ENCODE measurements at places on chromosomes 3 and 15.

DNA sequence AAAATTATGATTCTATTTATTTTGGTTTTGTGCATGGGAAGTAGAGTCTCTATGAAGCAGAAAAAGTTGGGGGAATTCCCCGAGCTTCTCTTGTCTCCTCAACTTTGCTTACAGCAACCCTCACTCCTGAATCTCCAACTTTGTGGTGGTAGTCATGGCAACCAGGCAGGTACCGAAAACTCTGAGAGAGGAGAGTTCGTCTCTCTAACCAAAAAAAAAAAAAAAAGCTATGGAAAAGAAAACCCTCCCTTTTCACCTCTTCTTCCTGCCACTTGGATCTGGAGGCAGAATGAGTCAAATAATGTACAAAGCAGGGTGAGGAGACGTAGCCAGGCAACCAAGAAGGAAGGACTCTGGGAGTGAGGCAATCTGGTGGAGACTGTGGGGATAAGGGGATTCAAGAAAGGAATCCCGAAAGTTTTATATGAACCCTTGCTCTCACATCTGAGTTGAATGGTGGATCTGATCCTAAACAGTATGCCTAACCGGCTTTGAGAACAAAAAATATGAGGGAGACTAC, 108.1 kb downstream of the PLOD2 start:
- DNase-seq: no peak

GRCh38 chr15:23647001-23647295, 719 bp downstream of the MAGEL2 start:
- no peak for DNase-seq

GRCh38 chr15:99390667-99391066, 139.4 kb downstream of the LRRC28 start:
- DNase-seq: no peak

GRCh38 chr3:153285194-153285641, 123.2 kb downstream of the RAP2B start:
- no peak for DNase-seq

DNA sequence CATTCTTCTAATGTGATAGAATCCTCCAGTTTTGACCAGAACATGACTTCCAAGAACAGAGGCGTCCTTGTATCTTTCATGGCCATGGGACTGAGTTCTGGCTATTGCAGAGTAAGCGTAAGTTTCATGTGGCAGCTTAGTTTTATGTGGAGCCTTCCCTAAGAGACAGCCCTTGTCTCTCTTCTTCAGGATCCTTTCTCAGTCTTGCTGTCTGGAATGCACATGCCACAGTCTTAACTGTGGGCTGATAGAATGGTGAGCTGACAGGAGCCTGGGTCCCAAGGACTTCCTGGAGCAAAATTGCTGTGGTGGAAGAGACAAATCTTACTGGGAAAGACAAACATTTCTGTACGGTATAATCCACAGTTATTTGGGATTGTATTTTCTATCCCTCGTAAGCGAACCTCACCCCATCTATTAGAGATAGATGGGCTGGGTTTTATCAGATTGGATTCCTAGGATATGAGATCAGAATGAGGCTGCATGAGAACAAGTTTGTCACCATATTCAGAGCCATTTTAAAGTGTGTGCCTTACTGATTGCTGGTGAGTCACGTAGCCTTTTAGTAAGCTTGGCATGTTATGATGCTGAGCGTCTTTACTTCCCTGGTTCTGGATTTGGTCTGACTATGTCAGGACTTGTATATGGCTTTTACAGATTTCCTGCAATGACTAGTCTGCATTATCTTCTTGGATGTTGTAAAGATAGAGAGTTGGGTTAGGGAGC, 32.8 kb downstream of the CDIN1 start:
- DNase-seq: peak; percentile 46

GRCh38 chr15:41408234-41408641, 5.9 kb upstream of the NDUFAF1 start:
- peak; percentile 14 for DNase-seq

GRCh38 chr3:124963755-124964154, 29.2 kb upstream of the MUC13 start:
- DNase-seq: peak; percentile 93

DNA sequence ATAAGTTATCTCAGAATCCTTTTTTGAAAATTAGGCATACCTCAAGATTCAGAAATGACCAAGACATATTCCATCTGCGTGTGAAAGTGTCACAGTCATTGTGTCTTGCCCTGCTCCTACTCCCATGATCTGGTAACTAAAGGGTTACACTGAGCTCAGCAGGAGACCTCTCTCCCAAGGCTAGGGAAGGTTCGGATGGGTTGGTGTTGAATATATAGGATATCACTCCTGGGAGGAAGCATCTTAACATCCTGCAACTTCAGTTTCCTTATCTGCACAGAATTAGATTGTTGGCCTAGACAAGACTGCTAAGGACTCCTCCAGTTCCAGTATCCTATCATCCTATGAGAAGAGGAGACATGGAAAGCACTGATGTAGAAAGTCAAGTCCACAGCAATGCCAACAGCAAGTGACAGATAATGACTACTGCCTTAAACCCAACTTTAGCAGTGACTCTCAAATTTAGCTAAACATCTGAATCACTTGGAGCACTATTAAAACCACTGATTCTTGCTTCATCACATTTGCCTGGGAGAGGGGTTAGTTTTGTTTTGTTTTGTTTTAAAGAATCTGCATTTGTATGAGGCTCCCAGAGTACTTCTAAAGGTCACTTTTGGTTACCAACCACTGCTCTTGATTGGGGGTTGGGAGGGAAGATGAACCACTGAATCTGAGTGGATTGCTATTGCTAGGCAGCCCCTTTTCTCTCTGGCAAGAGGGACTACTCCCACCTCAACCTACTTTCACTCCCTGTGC, 9.7 kb downstream of the ADAMTS9 start:
- no peak for DNase-seq

GRCh38 chr3:183699238-183699947, 1.8 kb downstream of the YEATS2 start:
- peak; percentile 19 for DNase-seq

- DNase-seq: no peak
Measured at GRCh38 chr15:92411256-92411655, 17.6 kb downstream of the ST8SIA2 start.

DNA sequence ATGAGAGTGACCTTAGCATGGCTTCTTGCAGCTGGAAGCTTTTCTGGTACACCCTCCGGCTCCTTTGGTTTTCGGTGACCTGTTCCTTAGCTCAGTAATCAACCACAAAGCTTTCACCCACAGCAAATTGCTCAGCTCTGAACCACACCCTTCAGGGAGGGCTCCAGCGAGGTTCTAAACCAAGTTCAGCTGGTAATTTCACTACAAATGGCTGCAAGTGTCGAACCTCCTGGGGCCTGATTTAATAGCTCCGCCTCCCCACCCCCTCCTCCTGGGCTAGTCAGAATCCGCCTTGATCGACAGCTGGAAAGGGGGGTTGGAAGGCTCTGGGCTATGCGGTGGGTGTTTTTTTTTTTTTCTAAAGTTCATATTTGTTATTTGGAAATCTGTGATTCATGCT, 150.9 kb upstream of the MCTP2 start:
- DNase-seq: no peak

GRCh38 chr3:106281221-106281620, 412.4 kb upstream of the CBLB start:
- no peak for DNase-seq

DNA sequence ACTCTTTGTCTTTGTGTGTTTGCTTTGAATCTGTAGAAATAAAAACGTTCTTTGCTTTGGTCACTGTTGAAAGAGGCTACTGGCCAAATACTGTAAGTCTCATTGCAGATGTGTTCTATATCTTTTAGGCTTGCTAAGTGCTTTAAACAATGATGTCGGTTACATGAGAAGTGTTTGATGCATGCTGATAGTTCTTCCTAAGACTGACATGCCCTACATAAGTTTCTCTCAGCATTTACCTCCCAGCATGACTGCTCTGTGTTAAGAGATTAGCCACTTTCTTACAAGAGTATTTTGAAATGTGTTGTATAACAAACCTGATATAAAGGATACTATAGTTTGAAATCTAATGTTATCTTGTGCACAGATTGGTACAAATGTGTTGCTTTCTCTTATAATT, 1088.7 kb downstream of the NSUN3 start:
- DNase-seq: no peak

- DNase-seq: peak; percentile 93
Measured at GRCh38 chr3:155079746-155080487, at the start of gene MME. TSS of gene MME (plus strand) at chr3:155080319. CDS start at chr3:155084168, 3,849 bp downstream.

- no peak for DNase-seq
Measured at GRCh38 chr3:44342176-44342790, 3.7 kb downstream of the TCAIM start.

Data from small intestine (tissue), 16 donors.